ENCODE measurements at places on chromosomes 6 and 20.

DNA sequence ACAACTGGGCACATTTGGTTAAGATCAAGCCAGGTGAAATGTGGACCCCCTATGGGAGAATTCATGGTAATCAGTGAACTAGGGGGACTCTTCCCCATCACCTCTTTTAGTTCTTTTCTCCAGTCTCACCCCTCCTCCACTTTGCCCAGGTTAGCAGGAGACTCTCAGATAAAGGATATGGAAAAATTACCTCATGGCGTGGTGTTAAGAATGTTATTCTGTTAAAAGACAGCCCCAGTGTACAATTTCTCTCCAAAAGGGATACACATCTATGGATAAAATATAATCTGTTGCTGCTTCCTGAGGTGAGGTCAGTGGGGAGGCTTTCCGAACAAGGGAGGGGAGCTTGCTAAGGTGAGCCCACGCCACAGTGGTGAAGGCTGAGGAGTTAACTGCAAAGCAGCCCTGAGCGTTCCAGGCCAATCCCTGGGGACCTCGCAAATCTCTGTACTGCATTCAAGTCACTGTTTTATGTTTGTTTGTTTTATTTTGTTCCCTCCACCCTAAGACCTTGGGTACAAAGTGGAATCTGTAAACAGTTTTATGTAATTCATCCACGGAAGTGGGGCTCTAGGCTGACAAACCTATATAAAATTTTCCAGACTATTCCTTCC, 52.0 kb downstream of the ADGRF1 start:
- DNase-seq, result no peak

GRCh38 chr6:127762284-127762683, 138.6 kb downstream of the THEMIS start:
- DNase-seq, result no peak

DNA sequence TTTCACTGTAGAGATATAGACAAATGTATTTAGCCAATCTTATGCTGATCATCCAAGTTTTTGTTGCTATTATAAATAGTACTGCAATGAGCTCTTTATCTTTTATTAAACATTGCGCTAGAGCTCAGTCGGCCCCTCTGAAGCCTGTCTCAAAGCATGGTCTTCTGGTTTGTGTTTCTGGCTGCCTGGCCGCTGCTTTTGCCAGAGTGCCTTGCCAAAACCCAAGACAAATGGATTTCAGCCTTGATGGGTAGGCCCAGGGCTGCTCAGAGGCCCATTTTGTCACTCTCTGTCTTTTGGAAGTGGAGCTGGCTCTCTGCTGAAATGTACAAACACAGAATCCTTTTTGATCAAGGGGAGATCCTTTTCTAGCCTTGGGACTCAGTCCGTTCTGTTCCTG, 102.9 kb upstream of the KCNG1 start:
- no peak for DNase-seq

GRCh38 chr20:54648421-54649142, 173.2 kb downstream of the DOK5 start:
- no peak for DNase-seq

GRCh38 chr6:102488729-102489128, 1095.2 kb downstream of the GRIK2 start:
- no peak for DNase-seq

- no peak for DNase-seq
Measured at GRCh38 chr20:25033265-25033923, 24.5 kb downstream of the ACSS1 start.

- DNase-seq, result no peak
Measured at GRCh38 chr6:152087096-152087495, 279.6 kb downstream of the ESR1 start.

DNA sequence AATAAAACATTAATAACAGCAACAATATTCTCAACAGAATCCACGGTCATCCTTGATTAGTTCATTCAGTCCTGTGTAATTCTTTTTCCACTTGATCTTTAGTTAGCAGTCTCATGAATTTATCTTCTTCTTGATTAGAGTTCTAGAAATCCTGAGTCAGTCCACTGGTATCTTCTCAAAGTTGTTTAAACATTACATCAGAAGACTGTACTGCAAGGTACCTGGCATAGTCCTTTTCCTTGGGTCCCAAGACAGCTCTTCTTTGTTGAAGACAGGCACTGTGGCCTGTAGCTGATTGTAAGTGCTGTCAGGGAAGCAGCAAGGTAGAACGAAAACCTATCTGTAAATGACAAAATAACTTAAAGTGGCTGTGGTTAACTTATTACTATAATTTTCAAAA, 11.8 kb downstream of the MAP3K4 start:
- no peak for DNase-seq

- no peak for DNase-seq
Measured at GRCh38 chr6:14921170-14921569, 324.7 kb upstream of the JARID2 start.

All from DND-41 (cell line).